ENCODE measurements at places on chromosomes 2 and 18.
A peak's percentile ranks its signal among the peaks of the same experiment; 100 is the strongest.

- DNase-seq, result peak; percentile 58
Observed at GRCh38 chr18:80157708-80158343, 48.8 kb downstream of the ADNP2 start.

GRCh38 chr2:131027566-131028528, 65.4 kb downstream of the FAM168B start:
- no peak for DNase-seq

- DNase-seq, result no peak
Observed at GRCh38 chr2:217975626-217976025, 27.2 kb downstream of the TNS1 start.

- no peak for DNase-seq
Observed at GRCh38 chr18:3620146-3621119, 170.5 kb downstream of the TGIF1 start.

DNA sequence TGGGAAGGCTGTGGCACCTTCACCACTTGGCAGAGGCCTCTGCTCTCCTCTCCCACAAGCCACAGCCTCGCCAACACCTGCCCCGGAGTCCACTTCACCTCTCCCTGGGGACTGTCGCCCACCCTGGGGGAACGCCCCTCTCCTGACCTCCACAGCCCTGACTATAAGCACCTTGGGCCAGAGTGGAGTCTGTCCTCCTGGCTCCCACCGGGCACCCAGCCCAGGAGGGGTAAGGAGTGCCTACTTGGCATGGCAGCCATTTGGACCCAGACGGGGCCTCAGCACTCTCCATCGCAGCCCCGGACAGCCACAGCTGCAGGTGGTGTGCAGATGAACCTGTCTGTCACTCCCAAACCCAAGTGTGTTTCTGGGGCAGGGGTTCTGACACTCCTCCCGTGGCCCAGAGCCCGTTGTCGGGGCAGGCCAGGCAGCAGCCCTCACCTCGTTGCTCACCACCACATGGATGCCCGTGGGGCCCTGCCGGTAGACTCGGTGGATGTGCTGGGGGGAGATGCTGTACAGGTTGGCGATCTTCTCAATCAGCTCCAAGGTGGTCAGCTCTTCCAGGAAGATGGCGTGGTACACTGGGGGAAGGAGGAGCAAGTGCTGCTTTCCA, 53.5 kb downstream of the TFCP2L1 start:
- DNase-seq, result no peak
